Hair follicle dermal papilla cell (primary cell): ENCODE measurements at places on chromosomes 5 and 9. TPM values are rescaled to one million over a fixed set of nuclear protein-coding genes. Genes with fewer than 3 reads are reported as not detected.

WDR55 gene
- 29.0 and 34.4 TPM in 2 replicates for total RNA-seq

OBP2B gene
- total RNA-seq = not detected in 2 replicates

GLRA1 gene
- not detected in 2 replicates for total RNA-seq

PCDH12 gene
- total RNA-seq = 0.24 and 0.32 TPM in 2 replicates

FST gene
- 77.4 and 80.5 TPM in 2 replicates for total RNA-seq

CCNH gene
- total RNA-seq = 42.4 and 46.8 TPM in 2 replicates

STPG3 gene
- total RNA-seq = not detected in 2 replicates

PPIC gene
- 29.6 and 38.3 TPM in 2 replicates for total RNA-seq

TAF11L12 gene
- not detected in 2 replicates for total RNA-seq

CATSPER3 gene
- total RNA-seq = not detected in 2 replicates

SDHA gene
- total RNA-seq = 86.9 and 97.7 TPM in 2 replicates
